ENCODE measurements at places on chromosomes 4 and X. TPM values are rescaled to one million over a fixed set of nuclear protein-coding genes. Genes with fewer than 3 reads are reported as not detected.

DNA sequence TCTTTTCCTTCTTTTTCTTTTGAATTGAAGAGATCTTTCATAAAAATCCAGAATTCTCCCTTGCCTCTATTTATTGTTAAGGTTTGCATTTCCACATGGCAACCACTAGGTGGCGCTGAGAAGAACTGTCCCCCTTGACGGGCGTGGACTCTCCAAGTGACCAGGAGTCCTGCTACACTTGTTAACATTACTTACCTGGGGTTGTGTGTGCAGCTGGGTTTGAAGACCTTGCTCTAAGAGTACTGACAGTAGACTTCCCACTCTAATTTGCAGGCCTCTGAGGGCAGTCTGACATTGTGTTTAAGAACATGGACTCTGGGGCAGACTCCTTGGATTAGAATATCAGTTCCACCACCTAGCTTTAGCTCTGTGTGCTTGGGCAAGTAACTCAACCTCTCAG, 52.8 kb downstream of the GPRIN3 start:
- H3K36me3 ChIP-seq, result no peaks in the 10 kb centered on the region
- H3K27ac ChIP-seq, result no peak overlapping the region
- peaks cover 2% of the 10 kb centered on the region for H3K27me3 ChIP-seq
- no peaks in the 10 kb centered on the region for H3K4me1 ChIP-seq
- H3K4me3 ChIP-seq, result no peak overlapping the region

DNA sequence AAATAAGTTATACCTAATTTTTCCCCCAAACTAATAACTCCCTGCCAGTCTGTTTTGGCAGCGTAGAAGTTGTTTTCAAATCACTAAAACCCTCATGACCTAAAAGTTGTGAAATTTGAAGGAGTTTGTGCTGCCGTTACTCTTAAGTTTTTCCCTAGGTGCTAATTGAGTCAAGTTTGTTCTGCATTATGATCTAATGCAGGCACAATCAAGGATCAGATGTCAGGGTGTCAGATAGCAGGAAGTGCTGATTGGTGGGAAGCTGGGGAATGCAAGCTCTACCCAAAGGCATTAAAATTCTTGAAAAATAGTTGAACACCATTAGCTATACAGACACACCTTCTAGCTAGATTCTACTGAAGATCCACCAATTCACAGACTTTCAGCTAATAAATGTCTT, 51.9 kb downstream of the ARX start:
- H3K4me1 ChIP-seq, result peaks cover 24% of the 10 kb centered on the region
- H3K27ac ChIP-seq, result peak overlapping the region; percentile 28
- H3K4me3 ChIP-seq, result no peak overlapping the region

Gene ADH1A
- total RNA-seq, result not detected

GRCh38 chr4:3436798-3437581, 4.8 kb upstream of the HGFAC start:
- no peak for DNase-seq
- no peak overlapping the region for H3K4me3 ChIP-seq
- H3K27ac ChIP-seq, result no peak overlapping the region
- peaks cover 4% of the 10 kb centered on the region for H3K4me1 ChIP-seq
- no peaks in the 10 kb centered on the region for H3K36me3 ChIP-seq

DNA sequence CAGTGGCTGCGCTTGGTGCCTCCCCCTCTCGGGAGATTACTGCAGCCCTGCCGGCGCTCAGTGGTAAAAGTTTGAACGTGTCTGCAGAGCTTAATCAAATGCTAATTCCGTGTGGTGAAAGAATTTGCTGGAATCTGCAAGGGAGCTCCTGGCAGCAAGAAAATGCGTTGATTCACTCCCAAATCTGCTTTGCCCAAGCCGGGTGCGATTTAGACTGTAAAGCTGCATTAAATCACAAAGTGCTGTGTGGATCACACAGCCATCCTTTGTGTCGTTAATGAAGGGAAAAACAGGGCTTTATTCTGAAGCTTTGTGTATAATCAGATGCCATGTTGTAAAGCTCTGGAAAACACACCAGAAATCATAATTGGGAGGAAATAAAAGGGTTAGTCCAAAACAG, 444.1 kb downstream of the BCOR start:
- peaks cover 22% of the 10 kb centered on the region for H3K4me1 ChIP-seq
- H3K27ac ChIP-seq, result no peak overlapping the region
- no peaks in the 10 kb centered on the region for H3K36me3 ChIP-seq

Gene CRMP1
- 16.5 TPM for total RNA-seq

DNA sequence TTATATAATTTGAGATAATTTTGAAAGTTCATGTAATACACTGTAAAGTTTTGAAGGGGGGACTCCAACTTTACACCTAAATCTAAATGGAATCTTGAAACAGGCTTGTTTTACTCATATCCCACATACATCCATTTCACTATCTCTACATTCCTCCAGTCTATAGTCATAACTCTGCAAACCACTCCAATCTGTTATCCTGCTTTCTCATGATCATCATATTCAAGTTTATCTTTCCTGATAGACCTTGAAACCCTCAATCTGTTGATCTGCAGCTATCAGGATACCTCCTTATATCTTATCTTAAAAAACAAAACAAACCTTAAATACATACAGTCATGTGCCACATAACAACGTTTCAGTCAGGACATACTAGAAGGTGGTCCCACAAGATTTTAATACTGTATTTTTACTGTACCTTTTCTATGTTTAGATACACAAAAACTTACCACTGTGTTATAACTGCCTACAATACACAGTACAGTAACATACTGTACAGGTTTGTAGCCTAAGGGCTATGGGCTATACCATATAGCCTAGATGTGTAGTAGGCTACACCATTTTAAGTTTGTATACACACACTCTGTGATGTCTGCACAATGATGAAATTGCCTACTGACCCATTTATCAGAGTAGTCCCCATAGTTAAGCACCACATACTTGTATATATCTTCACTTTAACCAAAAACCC, 14.0 kb downstream of the CHIC2 start:
- DNase-seq, result no peak
- H3K4me1 ChIP-seq, result peaks cover 10% of the 10 kb centered on the region
- H3K4me3 ChIP-seq, result no peak overlapping the region
- H3K27ac ChIP-seq, result peak overlapping the region; percentile 66
- H3K27me3 ChIP-seq, result no peaks in the 10 kb centered on the region

Gene AREG
- 1.7 TPM for total RNA-seq

DNA sequence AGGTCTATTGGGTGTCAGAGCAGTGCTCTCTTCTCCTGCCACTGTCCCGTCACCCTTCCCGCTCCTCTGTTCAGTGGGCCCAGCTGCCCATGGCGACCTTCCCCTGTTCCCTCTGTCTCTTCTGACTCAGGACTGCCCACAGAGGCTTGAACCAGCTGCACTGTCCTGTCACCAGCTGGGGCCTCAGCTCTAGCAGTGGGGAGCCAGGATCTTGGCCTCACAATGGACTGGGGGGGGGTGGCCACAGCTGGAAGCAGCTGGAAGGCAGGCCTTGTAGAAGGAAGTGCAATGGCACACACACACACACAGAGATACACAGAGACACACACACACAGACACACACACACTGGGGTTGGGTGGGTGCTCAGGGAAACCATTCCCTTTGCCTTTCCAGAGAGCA, 114.0 kb upstream of the PJA1 start:
- H3K4me1 ChIP-seq, result peaks cover 33% of the 10 kb centered on the region
- no peaks in the 10 kb centered on the region for H3K27me3 ChIP-seq
- H3K36me3 ChIP-seq, result no peaks in the 10 kb centered on the region
- no peak overlapping the region for H3K4me3 ChIP-seq
- no peak for DNase-seq

Gene NPY2R
- not detected for total RNA-seq

DNA sequence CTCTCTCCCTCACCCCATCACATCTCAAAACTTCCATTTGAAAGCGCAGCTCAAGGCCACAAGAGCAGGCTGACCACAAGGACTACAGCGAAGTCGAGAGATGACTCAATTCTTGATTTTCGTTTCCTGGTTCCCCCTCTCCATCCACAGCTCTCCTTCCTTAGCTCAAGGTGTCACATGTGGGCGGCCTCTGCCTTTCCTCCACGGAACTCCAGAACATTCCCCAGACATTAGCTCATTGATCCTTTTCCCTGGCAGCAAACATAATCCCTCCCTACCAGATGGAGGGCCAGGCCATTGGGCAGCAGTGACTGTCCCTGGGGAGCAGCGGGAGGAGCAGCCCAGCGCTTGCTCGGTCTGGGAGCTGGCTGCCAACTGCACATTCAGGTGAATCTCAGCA, 56.3 kb downstream of the CCDC149 start:
- no peak overlapping the region for H3K4me3 ChIP-seq
- H3K27ac ChIP-seq, result no peak overlapping the region
- no peak for DNase-seq
- peaks cover 29% of the 10 kb centered on the region for H3K4me1 ChIP-seq

- no peak overlapping the region for H3K27ac ChIP-seq
- DNase-seq, result no peak
- H3K27me3 ChIP-seq, result no peaks in the 10 kb centered on the region
- H3K36me3 ChIP-seq, result no peaks in the 10 kb centered on the region
- no peaks in the 10 kb centered on the region for H3K4me1 ChIP-seq
Observed at GRCh38 chrX:40418146-40418812, 162.5 kb upstream of the ATP6AP2 start.

Gene ADH7
- total RNA-seq, result not detected

- no peak for DNase-seq
- no peaks in the 10 kb centered on the region for H3K27me3 ChIP-seq
- no peak overlapping the region for H3K27ac ChIP-seq
- no peak overlapping the region for H3K4me3 ChIP-seq
Observed at GRCh38 chr4:65971686-65972085, 301.4 kb upstream of the EPHA5 start.

All from mesothelial cell of epicardium (in vitro differentiated cells).